ENCODE measurements at places on chromosomes 5 and 9. TPM values are rescaled to one million over a fixed set of nuclear protein-coding genes. Genes with fewer than 3 reads are reported as not detected.

DNA sequence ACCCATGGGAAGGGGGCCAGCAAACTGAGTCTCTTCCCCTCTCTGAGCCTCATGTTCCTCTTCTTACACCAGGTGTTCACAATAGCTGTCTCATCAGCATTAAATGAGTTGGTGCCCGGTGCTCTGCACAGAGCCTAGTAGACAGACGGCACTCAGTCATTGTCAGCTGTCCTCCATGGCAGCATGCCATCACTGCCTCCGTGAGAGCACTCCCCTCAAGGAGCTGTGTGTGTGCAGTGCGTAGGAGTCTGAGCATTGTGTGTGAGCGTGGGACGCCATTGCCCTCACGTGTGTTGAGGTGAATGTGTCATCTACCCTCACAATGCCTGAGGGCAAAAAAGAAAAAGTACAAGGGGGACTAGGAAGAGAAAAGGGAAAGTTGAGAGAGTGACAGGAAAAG, 536.5 kb downstream of the CDK5RAP2 start:
- H3K27me3 ChIP-seq: peaks cover 11% of the 10 kb centered on the region
- H3K4me1 ChIP-seq: no peaks in the 10 kb centered on the region
- no peak overlapping the region for H3K27ac ChIP-seq
- no peak for DNase-seq
- no peak overlapping the region for H3K4me3 ChIP-seq
- peaks cover 8% of the 10 kb centered on the region for H3K36me3 ChIP-seq

DNA sequence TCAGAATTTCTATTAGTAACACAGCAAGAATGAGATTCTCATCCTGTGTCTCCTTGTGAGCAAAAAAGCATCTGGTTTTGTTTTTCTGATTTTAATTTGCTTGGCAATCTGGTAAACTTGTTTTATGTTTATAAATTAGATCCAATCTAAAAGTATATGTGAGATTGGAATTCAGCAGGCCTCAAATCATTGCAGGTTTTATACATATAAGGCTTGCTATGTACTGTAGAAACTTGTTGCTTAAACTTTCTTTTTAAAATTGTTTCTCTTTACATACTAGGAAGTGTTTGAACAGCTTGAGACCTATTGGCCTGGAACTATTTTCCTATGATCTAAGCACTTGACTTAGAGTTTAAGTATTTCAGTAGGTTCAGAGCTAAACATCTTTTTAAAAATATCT, 1037.8 kb downstream of the NR2F1-AS1 start:
- no peaks in the 10 kb centered on the region for H3K4me1 ChIP-seq
- H3K27ac ChIP-seq: no peak overlapping the region
- no peaks in the 10 kb centered on the region for H3K36me3 ChIP-seq
- DNase-seq: no peak
- no peaks in the 10 kb centered on the region for H3K27me3 ChIP-seq

- no peak for DNase-seq
- no peaks in the 10 kb centered on the region for H3K36me3 ChIP-seq
- no peak overlapping the region for H3K27ac ChIP-seq
Observed at GRCh38 chr9:108241384-108242073, 614.3 kb downstream of the ACTL7B start.

Gene XPA
- 38.9 TPM for polyA plus RNA-seq

Gene ENHO
- not detected for polyA plus RNA-seq

Gene PCDHA1
- polyA plus RNA-seq: not detected

All from naive B cell (primary cell).